CMK (cell line): ENCODE measurements at places on chromosomes 2 and 18.

GRCh38 chr18:76451396-76452331 is 43.4 kb downstream of the ZNF516 start:
- no peak for DNase-seq

- DNase-seq: no peak
Measured at GRCh38 chr2:177984749-177985148, 87.8 kb downstream of the PDE11A start.

DNA sequence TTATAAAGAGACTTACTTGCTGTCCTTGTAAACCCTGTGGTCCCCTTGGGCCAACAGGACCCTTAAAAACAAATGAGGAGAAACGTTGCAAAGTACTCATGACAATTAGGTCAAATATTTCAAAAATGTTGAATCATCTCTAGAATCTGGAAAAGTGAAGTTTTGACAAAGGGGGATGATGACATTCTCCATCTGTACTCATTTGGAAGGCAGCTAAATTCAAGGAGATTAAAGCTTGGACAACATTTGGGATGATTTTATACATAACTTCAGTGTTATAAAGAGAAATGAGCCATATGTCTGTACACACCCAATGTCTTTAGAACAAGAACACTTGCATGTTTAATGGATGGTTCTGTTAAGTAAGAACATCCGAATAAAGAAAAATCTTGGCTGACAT is 92.9 kb downstream of the COL5A2 start:
- no peak for DNase-seq

DNA sequence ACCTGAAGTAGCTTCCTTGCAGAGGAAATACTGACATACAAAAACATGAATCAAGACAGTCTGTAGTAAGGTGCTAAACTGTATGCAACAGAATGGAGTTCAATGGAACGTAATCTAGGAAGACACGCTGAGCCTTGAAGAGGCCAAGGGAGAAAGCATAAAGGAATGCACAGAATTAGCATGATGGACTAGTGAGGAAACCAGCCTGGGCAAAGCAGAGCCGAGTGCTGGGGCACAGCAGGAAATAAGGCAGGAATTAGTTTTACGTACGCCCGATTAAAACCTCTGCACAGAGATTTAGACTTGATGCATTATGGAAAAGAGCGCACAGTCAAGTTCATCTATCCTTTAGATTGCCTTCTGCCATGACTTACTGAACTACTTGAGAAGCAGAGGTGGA is 200.3 kb downstream of the DLGAP1 start:
- DNase-seq: no peak

DNA sequence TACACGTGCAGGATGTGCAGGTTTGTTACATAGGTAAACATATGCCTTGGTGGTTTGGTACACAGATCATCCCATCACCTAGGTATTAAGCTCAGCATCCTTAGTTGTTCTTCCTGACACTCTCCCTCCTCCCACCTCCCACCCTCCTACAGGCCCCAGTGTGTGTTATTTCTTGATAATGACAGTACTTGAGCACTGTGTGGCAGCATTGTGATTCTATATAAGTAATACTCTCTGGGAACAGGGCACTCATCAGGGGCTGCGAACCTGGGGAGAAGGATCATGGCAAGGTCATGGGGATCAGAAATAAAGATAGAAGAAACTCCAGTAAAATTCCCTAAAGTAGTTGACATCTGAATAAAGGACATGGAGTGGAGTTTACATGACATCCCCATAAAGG is 1256.2 kb upstream of the CRIM1 start:
- no peak for DNase-seq

- DNase-seq: no peak
Measured at GRCh38 chr2:56288838-56289580, 105.2 kb downstream of the CCDC85A start.

DNA sequence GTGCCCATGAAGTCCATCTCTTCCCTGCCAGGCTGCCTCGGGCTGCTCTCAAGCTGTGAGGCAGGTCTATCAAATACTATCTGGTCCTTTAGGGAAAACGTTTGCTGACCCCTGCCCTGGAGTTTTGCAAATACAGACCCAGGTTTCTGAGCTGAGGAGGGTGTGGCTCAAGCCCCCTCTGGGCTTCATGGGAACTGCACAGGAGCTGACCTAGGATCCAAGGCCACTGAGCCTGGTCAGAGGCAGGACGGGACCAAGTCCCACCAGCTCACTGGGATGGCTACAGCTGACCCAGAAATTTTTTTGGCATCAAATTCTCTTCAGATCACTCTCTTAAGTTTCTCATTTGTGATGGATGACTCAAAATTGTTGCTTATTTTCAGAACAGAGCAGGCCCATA is 14.1 kb downstream of the ZNF516 start:
- no peak for DNase-seq

DNA sequence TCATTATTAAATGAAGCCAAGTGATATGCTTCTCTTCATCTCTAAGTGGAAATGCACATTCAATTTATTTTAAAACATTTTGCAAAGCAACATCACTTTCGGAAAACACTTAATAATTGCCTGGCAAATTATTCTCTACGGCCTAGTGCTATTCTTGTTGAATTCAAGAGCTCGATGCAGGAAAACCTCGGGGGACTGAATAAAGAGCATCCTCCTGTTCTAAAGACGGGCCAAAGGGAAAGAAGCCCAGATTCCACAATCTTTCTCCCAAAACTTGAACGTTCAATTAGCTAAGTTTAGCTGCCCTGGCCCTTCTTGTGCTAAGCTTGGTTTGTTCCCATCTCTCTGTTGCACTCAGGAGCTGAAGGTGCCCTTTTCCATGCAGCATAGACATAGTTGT is 23.2 kb upstream of the SEH1L start:
- DNase-seq: no peak

DNA sequence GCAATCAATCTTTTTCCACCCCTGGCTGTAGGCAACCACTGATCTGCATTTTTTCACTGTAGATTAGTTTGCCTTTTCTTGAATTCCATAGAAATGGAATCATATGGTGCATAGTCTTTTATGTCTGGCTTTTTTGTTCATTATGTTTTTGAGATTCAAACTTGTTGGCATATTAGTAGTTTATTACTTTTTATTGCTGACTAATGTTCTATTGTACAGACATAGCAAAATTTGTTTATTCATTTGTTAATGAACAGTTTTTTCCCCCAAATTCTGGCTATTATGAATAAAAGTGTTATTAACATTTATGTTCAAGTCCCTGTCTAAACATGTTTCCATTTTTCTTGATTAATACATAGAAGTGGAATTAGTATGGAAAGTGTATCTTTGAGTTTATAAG is 21.4 kb upstream of the WDSUB1 start:
- no peak for DNase-seq

GRCh38 chr2:3113122-3113521 is 264.5 kb downstream of the EIPR1 start:
- no peak for DNase-seq
